Hypothalamus (tissue), 51 donors: ENCODE measurements at places on chromosomes 11 and 22.

DNA sequence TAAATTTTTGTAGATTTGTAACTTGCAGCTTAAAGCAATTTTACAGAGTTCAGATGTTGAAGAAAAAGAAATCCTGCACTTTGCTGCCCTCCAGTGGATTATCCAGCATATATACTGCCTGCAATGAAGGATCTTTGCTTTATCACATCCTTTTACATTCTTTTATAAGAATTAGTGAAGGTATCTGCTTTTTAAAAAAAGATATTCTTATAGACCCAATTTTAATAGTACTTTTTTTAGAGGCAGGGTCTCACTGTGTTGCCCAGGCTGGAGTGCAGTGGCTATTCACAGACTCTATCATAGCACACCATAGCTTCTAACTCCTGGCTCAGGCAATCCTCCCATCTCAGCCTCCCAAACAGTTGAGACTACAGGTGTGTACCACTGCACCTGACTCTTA is 60.7 kb downstream of the TTC17 start:
- peak; percentile 13 for DNase-seq

- no peak for DNase-seq
Measured at GRCh38 chr11:47398551-47398950, 9.8 kb upstream of the SLC39A13 start.

DNA sequence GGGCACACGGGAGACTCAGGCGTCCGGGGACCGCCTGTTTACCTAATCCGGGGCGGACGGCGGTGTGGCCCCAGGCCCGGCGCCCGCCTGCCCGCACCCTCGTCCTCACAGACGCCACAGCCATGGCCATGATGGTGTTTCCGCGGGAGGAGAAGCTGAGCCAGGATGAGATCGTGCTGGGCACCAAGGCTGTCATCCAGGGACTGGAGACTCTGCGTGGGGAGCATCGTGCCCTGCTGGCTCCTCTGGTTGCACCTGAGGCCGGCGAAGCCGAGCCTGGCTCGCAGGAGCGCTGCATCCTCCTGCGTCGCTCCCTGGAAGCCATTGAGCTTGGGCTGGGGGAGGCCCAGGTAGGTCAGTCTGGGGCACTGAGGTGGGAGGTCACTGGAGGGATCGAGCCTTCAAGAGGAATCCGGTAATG is 10.0 kb upstream of the RAB1B start:
- DNase-seq, result no peak

DNA sequence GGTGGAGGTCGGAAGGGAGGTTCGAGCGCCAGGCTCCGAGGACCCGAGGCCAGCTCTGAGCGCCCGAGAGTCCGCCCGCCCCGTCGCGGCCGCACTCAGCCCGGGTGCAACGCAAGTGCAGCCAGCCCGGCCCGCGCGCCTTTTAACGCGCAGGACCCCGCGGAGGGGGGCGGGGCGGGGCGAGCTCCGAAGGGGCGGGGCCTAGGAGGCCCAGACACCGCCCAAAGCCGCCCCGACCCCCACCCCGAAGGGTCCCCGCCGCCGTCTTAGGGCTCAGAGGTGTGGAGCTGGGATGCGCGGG is at the start of gene PHOX2A:
Gene PHOX2A, minus strand, starts transcription at position 117 of the 301 bp plus-strand sequence. CDS start 172 bp downstream, outside the sequence.
- DNase-seq, result no peak

GRCh38 chr11:134554861-134555260 is 142.8 kb upstream of the B3GAT1 start:
- no peak for DNase-seq

- DNase-seq, result no peak
Measured at GRCh38 chr22:39518996-39519680, 1.2 kb upstream of the ATF4 start.
